Activated CD4-positive, alpha-beta T cell treated with anti-CD3 and anti-CD28 coated beads, Interleukin-2, amount 10 ng/mL, durations not matched to agents 7 days and 5 days (primary cell): ENCODE measurements at places on chromosomes 2 and 18.

DNA sequence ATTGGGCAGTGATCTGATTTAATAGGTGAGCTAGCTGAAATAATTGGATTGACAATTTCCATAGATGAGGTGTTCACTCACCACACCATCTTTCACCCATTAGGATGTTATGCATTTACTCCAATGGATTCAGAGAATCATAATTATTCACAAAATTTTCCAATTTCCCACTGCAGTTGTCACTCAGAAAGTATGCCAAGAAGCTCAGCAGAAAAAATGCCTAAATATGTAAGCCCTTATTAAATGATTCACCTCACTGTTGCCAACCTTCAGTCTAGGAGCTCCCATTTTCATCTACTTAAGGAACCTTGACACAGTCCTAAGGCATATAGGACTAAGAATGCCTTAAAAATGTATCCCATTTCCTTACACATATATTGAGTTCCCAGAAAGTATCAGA, 94.3 kb downstream of the MBD2 start:
- no peak for DNase-seq

GRCh38 chr2:218962859-218963492, 3.5 kb downstream of the CDK5R2 start:
- DNase-seq: peak; percentile 71

- no peak for DNase-seq
Observed at GRCh38 chr2:97900806-97901205, 94.9 kb downstream of the TMEM131 start.

DNA sequence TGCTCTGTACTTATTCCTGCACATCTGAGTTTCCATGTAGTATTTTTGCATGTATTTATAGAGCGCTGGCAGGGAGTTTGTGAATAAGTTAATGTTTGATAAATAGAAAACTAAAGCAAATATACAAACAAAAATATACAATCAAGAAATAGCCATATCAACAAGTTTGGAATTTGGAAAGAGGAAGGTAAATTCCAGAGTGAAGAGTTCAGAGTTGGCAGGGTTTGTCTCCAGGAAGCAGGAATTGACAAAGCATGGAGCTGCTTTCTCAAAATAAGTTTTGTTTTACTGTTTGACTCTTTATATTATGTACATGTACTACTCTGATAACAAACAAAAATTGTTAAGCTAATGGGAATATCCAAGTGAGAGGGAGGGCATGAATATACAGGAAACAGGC, 80.3 kb downstream of the SPOPL start:
- no peak for DNase-seq

DNA sequence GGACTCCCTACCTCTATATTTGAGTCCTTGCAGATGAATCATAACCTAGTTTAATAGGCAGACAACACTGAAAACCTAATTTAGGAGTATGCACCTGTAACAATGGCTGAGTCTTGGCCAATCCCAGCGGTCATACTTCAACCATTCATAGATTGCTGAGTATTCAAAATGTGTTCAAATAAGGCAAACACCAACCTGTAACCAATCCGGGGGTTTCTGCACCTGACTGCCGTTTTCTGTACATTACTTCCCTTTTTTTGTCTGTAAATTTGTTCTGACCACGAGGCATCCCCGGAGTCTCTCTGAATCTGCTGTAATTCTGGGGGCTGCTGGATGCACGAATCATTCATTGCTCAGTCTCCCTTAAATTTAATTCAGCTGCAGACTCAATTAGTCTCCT, 338.6 kb downstream of the STK39 start:
- DNase-seq: no peak
